Stimulated activated CD4-positive, alpha-beta T cell treated with anti-CD3 and anti-CD28 coated beads, Interleukin-4, amount 100 ng/mL, for 4 hours (primary cell): ENCODE measurements at places on chromosomes 13 and 19.

- no peak for DNase-seq
These were observed 340.0 kb downstream of the SPRY2 start for GRCh38 chr13:80000684-80001509.

GRCh38 chr13:51347099-51347498 is 7.6 kb downstream of the SERPINE3 start:
- no peak for DNase-seq

DNA sequence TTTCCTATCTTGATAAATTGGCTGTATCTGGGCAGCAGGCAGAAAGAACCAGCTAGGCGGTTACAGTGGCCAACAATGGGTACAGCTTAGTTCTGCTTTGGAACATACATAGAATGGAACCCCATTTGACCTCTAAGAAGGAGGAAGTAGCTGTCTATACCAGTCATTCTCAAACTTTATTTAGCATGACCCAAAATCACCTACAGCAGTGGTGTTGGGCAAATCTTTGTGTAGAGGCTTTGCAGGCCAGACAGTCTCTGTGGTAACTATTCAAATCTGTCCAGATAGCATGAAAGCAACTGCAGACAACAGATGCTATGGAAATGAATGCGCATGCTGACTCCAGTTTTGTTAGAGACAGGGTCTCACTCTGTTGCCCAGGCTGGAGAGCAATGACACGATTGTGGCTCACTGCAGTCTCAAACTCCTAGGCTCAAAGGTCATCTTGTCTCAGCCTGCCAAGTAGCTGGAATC is 12.0 kb upstream of the KCNC3 start:
- DNase-seq: no peak

DNA sequence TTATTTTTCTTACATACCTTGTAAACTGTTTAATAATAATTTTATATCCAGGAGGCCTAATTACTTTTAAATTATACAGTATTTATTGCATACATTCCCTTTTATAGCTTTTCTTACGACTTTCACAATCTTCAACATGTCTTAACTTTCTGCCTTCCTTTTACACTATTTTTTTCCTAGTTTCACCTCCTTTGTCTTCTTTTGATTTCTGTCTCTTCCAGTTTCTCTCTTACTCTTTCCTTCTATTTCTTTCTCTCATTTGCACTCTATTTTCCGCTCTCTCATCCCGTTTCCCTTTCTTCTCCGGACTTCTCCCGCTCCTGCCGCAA is 11.5 kb downstream of the ZNF552 start:
- DNase-seq: no peak

DNA sequence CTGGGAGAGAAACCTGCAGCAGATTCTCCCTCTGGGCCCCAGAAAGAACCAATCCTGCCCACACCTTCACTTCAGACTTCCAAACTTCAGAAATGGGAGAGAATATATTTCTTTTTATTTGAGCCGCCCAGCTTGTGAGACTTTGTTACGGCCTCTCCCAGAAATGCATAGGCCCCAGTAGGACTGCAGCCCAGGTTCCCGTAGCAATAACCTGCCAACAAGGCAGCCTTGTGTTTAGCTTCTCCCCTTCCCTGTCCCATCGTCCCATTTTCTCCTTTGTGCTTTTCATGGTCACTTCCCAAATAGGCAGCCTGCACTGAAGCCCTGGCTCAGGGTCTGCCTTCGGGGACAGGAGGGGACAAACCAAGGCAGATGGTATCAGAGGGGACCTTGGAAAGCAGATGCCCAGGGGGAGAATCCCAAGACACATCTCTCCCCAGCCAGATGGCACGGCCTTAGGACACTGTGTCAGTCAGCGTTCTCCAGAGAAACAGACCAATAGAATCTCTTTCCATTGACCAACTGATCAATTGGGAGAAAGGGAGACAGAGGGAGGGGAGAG is 3.7 kb upstream of the ARHGEF7 start:
- no peak for DNase-seq

DNA sequence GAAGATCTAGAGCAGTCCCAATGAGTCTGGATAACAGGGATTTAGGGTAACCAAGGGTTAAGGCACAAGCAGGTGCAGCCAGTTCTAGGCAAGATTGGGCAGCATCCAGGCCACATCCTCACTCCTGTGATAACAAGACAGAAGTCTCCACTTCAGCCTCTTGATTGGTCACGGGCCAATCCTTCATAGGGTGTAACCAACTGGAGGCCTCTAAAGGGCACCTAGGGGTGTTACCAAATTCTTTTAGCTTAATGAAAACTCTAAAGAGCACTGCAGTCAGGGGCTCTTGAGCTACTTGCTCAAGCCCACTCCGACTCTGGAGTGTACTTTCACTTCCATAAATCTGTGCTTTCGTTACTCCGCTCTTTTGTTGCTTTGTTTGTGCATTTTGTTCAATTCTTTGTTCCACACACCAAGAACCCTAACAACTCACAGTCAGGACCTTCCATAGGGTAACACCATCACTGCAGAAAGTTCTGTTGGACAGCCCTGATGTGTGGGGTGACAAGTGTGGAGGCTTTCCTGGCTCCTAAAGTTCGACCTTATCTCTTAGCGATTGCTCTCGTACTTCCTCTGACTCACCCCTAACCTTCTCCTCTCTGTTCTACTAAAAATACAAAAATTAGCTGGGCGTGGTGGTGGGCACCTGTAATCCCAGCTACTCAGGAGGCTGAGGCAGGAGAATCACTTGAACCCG is 36.1 kb downstream of the ZSWIM9 start:
- no peak for DNase-seq

DNA sequence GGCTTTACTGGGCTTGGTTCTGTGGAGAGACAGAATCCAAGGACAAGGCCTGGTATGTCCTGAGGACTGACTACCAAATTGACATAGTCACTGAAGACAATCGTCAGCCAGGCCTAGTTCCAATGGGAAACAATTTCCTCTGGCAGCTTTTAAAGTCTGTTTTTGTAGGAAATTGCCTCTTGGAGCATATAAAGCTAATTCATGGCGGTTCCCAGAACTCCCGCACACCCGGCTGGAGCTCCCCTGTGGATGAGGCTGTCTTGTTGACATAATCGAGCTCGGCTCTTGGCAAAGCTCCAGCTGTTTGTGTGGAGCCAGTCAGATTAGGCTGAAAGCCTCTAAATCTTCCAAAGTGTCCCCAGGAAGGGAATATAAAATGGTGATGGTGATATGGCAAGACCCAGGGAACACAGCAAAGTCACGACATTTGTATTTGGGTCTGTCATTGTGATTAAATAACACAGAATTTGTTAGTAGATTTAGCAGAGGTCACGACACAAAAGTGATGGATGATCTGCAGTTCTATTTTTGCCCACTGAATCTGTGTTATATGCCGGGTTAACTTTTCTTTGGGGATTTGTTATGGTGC is 395.0 kb downstream of the PCDH9 start:
- no peak for DNase-seq

DNA sequence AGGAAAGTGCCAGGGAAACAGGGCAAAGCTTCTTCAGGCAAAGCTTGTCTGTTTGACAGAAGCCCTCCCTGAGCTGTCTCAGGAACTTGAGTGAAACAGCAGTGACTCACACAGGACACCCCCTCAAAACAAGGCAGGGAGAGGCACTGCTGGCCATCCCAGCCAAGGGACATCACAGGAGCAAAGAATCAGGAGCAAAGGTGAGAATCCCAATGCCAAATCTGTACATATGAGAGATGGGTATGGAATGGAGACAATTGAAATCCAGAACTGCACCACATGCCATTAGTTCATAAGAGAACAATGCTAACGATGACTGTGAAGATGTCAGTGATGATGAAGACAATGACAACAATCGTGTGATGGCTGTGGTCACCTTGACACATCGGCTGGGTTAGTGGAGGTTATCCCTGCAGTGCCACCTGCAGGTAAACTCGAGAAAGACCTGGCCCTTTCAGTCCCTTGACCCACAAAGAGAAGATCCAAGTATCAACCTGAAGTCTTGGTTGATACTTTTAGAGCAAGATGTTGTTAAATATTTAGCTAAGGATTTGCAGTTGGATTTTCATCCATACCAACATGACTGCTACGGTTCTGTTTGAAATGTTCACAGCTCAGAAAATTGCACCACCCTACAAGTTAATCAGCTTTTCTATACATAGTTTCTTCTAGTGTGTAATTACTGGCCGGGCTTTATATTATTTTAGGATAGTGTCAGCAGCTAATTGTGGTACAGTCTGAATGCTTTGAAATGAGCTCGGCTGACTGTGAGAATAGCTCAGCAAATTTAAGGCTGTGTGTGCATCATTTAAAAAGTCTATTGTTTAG is 42.0 kb upstream of the IPO5 start:
- DNase-seq: no peak

DNA sequence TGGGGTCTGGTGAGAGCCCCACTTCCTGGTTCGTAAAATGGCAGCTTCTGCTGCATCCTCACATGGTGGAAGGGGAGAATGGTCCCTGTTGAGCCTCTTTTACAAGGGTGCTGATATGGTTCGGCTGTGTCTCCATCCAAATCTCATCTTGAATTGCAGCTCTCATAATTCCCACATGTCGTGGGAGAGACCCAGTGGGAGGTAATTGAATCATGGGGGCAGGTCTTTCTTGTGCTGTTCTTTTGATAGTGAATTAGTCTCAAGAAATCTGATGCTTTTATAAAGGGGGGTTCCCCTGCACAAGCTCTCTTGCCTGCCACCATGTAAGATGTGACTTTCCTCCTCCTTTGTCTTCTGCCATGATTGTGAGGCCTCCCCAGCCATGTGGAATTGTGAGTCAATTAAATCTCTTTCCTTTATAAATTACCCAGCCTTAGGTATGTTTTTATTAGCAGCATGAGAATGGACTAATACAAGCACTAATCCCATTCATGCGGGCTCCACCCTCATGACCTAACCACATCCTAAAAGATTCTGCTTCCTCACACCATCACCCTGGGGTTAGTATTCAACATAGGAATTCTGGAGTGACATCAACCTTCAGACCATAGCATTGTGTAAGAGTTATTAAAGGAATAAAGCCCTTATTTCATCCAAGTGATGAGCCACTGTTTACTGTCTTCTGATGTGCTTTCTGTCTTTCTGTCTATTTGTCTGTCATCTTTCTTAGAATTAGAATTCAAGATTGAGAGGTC is 159.0 kb upstream of the IRS2 start:
- DNase-seq: no peak

GRCh38 chr13:99862244-99862643 is 109.3 kb downstream of the ZIC5 start:
- no peak for DNase-seq

- no peak for DNase-seq
These were observed 6.2 kb downstream of the ELOF1 start for GRCh38 chr19:11552666-11553372.

DNA sequence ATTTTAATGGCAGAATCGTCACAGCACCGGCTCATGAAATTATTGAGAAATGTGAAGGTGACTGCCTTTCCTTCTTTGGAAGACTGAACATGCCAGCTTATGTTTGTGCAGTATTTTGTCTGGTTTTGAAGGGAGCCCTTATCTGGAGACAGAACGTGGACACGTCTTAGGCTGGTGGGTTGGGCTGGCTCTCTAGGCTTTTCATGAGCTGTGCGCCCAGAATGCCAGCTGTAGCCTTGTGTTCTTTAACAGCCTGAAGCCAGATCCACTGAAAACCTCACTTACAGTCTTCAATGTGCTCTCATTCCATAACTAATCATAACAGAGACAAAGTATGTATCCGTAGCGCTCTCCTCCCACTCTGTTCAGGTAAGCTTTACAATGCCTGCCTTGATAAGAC is 184.4 kb upstream of the HTR2A start:
- no peak for DNase-seq

DNA sequence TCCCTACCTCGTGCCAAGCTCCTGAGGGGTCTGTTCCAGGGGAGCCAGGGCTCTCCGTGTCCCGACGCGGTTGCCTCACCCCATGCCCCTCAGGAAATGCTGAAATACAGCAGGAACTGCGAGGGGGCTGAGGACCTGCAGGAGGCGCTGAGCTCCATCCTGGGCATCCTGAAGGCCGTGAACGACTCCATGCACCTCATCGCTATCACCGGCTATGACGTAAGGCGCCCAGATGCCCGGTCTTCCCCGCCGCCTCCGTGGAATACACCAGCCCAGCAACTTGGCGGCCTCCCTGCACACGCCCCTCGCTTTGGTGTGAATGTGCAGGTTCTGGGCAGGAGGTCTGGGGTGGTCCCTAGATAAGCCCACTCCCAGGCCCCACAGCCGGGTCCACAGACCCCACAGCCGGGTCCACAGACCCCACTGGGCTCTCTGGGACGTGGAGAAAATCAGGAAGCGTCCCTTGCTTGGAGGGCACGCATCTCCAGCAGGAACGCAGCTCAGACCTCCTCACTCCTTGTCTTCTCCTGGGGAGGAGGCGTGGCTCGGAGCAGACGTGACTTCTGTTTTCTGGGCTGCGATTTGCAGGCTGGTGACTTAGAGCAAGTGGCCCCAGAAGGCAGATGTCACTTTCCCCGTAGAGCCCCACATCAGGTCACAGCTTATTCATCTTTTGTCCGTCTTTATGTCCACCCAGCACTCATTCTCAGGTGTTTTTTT is 19.4 kb upstream of the F7 start:
- DNase-seq: no peak

GRCh38 chr13:93689333-93689732 is 462.7 kb downstream of the GPC6 start:
- no peak for DNase-seq

GRCh38 chr13:27403203-27403678 is 21.2 kb upstream of the GTF3A start:
- no peak for DNase-seq

GRCh38 chr19:5093297-5093928 is 124.5 kb downstream of the KDM4B start:
- no peak for DNase-seq

DNA sequence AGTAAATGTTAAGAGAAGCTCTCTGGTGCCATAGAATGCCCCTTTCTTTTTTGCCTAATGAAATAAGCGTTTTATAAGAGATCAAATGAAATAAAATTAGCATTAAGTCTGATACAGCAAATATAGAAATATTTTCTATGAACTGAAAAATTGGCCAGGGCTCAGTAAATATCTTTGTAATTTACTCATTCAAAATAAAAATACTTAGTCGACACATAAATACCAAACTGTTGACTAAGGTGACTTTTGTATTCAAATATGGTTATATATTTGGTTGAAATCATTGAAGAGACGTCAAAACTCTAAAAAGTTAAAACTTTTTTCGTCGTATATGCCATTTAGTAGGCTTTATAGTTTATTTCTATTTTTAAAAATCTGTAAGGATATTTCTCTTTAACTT is 25.6 kb downstream of the IPO5 start:
- DNase-seq: no peak

DNA sequence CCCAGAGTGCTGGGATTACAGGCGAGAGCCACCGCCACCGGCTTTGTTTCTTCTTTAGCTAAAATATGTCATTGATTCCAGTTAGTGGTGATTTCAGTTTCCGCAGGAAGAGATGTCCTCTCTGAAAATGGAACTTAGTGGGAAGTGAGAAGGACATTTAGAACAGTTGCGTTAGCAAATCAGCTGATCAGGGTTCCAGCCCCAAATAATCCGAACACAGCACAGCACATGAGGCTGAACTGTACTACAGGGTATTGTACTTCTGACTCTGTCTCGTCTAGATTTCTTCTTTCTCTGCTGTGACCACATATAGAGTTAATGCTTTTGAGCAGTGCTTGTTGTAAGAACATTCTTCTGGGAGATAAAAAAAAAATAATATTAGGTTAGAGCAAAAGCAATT is 314.4 kb downstream of the MYO16 start:
- no peak for DNase-seq
